Hematopoietic multipotent progenitor cell treated with erythropoietin and hydrocortisone succinate and interleukin-3 and kit ligand, for 4 days (in vitro differentiated cells): ENCODE measurements at places on chromosomes 12 and 14.
A peak's percentile ranks its signal among the peaks of the same experiment; 100 is the strongest.

DNA sequence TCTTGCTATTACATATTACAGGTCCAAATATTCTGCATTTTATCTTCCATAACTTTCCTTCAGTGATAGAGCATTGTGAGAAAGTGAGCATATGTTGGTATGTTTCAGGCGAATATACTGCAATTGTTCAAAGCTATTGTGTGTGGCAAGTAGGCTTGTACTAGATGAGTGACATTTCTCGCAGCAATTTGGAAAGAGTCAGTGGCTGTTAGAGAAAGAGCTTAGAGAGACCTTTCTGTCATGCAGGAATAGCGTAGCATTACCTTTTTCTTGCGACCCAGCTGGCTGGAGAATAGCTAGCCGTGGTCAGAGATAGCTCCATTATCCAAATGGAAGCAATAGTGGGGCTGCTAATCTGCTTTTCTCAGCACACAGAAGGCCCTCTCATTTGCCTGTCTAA, 678.5 kb upstream of the FOXG1 start:
- no peak for DNase-seq

DNA sequence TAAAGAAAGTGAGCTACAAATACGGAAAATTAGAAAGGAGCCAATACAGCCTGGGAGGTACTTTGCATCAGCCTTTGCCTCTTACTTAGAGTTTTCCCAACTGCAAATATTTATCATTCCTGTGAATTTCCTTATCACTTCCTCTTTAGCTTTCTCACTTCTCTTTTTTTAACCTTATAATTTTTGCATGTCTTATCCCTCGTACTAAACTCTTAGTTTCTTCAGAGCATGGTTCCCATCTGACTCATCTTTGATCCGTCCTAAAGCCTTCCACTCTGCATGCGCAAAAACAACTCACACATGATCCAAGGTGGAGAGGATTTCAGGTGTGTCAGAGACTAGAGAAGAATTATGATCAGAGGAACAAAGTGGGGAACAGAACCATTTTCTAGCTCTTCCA, 9.6 kb upstream of the SNAPC1 start:
- no peak for DNase-seq

DNA sequence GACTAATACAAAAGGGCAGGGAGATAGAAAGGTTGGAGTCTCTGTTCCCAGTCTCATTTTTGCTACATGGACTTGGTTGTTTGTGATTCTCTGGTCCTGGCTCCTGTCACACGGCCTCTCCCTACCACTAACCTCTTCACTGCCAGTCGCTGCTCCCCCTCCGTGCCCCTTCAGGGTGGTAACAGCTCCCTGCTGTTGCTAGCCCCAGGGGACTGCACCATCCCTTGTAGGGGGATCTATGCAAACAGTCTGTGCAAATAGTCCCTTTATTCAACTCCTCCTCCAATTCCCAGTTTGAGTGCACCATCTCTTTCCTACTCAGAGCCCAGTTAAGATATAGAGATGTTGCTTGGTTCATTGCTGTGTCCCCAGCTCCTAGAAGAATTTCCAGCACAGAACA, 51.1 kb downstream of the CCDC60 start:
- DNase-seq: no peak

GRCh38 chr14:99671235-99672224, 12.6 kb upstream of the CYP46A1 start:
- DNase-seq: no peak

DNA sequence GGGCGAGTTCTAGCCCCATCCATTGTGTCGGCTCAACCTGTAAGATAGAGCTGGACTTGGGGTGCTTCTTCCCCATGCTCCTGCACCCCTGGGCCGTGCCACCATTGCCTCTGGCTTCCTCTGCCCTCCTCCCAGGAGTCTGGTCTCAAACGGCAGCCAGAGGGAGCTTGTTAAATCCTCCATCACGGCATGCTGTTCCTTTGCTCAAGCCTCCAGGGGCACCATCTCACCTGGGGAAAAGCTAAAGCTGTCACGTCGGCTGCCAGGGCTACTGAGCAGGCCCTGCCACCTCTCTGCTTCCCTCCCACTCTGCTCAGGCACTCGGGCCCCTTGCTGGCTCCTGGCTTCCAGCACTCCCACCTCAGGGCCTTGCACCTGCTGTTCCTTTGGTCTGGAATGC, 140.4 kb downstream of the RBM19 start:
- no peak for DNase-seq

DNA sequence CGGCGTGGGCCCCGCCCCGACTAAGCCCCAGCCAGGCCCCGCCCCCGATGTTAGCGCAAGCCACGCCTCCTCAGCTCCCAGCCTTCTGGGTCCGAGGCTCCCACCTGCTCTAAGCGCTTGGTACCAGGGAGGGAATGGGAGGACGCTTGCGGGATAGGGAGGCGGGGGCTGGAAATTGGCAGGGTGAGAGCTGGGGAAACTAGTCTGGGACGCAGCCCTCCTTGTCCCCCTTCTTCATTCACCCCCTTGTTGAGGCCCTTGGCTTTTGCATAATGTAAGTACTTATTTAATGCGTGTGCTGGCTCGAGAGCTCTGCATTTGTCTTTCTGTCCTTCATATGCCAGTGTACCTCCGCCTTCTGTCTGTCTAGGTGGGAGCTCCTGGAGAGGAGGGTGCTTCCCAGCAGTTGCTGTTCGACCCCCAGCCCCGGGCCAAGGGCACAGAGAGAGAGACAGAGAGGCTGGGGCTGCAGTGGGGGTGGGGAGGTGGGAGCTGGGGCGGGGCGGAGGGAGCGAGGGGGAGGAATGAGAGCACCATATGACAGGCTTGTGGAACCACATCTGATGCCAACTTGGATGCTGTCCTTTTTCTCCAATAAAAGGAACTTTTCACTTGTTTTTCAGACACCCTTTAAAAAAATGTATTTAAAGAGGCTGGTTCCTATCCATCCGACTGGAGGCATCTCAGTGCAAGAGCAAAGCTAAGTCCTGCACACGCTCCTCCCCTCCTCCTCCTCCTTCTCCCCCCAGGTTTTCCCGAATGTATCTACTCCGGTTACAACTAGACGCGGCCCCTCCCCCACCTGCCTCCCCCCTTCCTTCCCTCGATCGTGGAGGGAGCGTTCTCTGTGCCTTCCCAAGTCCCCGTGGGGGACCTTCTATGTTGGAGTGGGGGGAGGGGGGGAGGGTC, 25.6 kb upstream of the MAP1LC3B2 start:
- DNase-seq: peak; percentile 89

DNA sequence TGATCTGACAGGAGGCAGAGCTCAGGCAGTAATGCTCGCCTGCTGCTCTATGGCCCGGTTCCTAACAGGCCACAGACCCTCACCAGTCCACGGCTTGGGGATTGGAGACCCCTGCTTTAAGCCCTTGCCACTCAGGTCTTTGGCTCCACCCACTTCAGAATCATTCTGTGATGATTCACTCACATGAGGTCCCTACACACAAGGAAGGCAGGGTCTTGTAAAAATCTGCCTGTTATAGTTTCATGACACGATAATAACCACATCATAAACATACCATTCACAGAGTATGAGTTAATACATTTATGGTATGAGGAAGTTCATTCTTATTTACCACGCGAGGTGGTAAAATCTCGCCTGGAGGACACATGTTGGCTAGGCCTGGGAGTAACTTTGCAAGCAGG, 29.0 kb upstream of the MAX start:
- DNase-seq: peak; percentile 21

- DNase-seq: no peak
These were observed 71.2 kb downstream of the RASSF8 start for GRCh38 chr12:26029736-26030022.

DNA sequence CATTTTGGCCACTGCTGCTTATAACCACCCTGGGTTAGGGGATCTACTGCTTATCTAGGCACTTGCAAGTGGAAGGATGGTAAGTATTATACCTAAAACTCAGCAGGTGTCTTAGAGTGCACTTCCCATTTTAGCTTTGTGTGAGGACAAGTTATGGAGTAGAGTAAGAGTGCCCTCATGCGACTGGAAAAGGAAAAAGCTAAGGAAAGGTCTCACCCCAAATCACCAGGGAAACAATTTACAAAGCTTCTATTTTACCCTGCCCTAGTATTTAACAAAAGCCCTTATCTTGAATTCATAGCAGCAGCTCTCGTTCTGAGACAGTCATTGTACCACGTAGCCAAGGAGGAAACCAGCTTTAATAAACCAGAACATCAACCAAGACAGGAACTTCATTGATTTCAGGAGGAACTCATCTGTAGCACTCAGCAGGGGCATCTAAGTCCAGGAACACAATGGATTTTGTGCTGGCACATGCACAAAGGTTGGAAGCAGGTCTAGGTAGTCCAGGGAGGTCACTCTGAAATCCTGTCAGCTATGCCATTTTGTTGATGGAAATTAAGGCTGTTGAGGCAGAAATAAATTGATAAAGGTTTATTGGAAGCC, 2.9 kb downstream of the RDH12 start:
- DNase-seq: peak; percentile 86

GRCh38 chr12:124518051-124518932, 49.1 kb downstream of the NCOR2 start:
- peak; percentile 83 for DNase-seq

DNA sequence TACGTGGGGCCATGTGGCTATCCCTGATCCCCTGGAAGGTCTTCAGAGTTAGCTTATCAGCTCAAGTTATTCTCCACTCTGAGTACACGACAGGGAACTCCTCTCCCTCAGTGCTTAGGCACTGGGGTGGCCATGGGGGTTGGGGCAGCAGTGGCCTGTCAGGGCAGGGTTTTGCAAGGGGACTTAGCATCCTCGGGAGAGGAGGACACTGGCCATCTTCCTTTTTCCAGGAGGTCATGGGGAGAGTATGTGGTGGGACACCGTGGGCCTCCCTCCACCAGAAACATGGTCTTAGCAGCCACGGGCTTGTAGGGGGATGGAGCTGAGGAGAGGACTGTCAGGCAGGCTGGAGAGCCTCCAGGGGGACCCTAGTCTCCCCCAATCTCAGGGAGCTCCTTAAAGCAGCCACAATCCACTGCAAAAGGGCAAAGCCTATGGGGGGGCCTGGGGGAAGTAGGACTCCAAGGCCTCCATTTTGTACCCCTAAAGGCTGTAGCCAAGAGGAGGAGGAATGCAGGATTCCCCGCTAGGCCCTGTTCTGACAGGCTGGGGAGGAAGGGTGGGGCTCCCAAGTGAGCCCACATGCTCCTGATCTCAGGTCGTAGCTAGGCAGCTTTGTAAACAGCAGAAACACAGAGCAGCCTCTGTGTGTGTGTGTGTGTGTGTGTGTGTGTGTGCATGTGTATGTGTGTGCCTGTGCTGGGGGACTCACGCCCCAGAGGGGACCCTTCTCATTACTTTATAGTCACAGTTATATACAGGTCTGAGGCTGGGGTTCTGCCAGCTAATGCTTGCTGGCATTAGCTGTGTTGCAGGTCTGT, 36.6 kb downstream of the KRT80 start:
- DNase-seq: peak; percentile 51

DNA sequence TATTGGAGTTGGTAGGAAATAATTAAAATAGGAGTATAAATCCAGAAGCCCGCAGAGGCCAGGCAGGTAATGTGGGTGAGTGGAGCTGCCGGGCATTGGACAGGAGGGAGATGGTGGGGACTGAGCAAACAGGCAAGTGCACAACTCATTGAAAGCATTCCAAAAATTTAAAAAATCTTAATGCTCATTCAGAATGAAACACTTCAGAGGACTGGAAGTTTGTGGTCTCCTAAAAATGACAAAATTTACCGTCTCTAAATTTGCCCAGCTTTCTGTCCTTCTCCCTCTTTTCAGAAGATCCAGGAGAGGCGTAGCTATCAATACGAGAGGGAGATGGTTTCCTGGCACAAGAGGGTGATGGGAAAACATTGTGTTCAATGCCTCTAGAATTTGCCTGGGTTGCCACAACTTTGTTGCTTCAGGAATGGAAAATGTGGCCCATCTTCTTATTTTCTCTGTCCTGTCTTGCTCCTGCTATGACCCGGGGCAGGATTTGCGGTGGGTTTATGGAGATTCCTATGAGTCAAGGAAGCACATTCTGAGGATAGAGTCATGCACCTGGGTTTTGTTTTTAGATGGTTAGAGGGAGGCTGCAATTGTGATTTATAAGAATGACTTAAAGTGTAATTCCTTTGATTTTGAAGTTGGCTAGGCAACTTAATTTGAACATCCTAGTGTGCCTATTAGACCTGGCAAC, 72.2 kb downstream of the BORCS5 start:
- DNase-seq: no peak

- no peak for DNase-seq
These were observed at the start of gene ANO4 for GRCh38 chr12:100794441-100795173. Gene ANO4 (plus strand): TSS chr12:100794776. CDS start chr12:100901786, 107,010 bp downstream.

- no peak for DNase-seq
These were observed 763.4 kb downstream of the LRFN5 start for GRCh38 chr14:42370056-42370455.

DNA sequence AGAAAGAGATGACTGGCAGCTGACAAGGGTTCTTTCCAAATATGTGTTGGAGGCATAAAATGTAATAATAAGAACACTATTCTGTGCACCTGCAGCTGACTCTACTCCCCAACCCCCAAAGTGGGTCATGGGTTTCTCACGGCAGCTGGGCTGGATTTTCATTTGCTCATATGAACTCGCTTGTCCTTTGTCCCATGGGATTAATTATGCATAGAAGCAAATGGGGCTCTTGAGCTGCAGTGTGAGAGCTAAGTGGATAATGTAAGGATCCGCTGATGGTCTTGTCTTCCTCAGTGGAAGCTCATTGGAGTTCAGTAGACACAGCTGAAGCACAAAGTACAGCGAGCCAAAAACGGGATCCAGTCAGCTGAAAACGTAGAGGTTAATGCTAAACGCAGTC, 46.3 kb downstream of the TTC8 start:
- no peak for DNase-seq

- DNase-seq: no peak
These were observed 75.2 kb downstream of the GPR135 start for GRCh38 chr14:59389936-59390335.

DNA sequence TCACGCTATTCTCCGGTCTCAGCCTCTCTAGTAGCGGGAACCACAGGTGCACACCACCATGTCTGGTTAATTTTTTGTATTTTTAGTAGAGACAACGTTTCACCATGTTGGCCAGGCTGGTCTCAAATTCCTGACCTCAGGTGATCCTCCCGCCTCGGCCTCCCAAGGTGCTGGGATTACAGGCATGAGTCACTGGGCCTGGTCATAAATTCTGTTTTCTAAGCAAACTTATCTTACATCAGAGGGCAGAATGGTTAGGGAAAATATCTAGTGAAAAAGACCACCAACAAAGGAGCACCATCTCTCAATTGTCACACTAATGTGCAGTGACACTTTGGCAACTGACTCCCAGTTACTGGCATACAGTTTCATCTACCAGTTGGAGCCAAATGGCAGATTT, 2.8 kb downstream of the CPM start:
- no peak for DNase-seq

- DNase-seq: no peak
These were observed 33.1 kb downstream of the SNRNP35 start for GRCh38 chr12:123491056-123491455.

GRCh38 chr14:57823015-57823660, 42.8 kb downstream of the SLC35F4 start:
- no peak for DNase-seq

DNA sequence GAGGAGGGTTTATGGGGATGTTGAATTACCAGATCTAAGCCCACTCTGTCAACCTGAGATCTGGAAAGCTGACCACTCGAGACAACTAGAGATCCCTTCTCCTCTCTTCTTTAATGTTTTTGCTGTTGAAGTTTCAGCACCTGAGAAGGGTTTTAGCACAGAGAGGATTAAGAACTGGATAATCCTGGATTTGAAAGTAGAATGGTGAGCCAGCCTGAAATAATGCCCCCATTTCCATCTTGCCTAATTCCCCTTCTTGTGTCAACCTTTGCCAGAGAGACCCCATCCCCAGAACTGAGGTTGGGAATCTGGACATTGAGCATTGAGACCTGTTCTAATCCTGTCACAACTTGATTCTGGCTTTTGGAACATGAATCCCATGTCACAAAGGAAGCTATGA, 87.8 kb upstream of the RFLNA start:
- no peak for DNase-seq
